ENCODE measurements at places on chromosomes 3 and 15.

DNA sequence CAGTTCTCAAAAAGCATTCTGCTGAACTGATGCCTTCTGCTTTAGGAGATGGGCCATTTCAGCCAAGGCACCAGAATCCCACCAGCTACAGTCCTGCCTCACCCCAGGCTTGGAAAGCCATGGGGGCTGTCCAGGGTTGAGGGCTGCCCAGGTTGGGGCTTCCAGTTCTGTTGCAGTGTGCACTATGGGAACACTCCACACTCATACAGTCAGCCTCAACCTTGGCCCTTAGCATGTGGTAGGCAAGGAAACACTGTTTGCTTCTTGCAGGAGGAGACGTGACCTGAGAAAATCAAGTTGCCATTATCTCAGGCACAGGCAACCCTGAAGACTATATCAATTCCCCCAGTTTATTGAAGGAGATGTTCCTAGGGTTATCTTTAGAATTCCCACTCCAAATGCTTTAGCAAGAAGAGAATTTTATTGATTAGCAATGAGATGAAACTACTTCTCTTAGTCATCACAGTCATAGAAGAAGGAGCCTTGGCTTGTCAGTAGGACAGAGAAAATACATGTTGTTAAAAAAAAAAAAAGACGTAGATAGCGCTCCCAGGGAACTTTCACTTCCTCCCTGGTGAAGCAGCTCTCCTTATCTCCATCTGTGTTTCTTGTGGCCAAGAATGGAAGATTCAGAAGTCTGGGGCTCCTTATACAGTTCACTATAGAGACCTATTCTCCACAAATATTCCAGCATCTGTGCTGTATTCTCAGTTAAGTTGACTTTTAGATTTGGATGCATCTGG lies 38.3 kb upstream of the IL12A start:
- DNase-seq, result no peak

DNA sequence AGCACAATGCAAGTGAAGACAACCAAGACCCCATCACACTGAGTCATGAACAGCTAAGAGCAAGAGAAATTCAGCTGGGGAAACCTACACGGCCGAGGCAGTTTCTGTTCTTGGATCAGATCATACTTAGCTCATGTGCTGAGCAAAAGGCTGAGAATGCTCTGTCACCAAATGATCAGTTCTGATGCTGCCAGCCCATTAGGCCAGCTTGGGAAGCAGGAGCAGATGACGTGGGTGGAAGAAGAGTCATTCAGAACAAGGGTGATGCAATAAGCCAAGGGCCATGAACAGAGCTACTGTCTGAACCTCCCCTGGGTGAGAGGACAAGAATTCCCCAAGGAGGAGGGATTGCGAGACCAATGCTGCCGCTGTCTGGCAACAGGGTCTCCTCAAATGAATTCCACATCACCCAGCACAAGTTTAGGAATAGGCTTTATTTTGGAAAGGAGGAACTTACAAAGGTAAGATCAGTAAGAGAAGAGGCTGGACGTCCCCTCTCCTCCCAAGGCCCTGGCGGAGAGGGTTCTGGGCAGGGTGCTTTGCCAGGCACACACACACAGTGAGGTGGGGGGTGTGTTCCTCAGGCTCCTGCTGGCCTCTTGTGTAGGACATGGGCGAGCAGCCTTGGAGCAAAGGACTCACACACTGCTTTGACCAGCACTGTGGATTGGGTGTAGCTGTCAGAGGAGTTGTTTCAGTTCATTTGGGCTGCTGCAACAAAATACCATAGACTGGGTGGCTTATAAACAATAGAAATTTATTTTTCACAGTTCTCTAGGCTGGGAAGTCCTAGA lies 65.6 kb upstream of the CTXND1 start:
- no peak for DNase-seq

DNA sequence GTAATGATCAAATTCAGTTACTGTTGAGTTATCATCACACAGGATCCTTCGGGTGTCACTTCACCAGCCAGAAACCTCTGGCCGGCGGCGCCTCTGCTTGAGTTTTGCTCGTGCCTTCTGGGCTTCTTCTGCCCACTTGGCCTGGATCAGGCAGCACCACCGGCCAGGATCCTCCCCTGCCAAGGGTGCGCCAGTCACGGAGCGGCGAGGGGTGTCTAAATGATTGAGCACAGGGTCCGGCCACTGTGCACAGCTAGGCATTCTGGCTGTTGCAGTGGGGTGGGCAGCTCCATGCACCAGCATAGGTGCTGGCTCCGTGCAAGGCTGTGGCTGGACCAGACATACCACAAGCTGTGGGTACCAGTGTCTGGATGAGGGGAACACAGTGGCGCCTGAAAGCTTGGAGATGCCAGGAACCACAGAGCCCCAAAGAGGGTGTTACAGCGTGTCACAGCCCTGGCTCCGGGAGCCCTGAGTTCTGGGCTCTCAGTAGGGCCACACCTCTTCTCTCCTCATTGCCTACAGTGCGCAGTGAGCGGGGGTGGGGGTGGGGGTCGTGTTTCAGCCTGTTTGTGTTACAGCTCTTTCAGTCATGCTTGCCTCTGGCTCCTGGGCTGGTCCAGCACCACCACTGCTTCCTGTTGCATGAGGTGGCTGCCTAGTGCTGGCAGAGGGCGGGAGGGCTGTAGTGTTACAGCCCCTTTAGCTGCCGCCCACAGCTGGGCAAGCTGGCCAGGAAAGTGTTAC lies 169.4 kb downstream of the FNDC3B start:
- no peak for DNase-seq

- DNase-seq, result no peak
These were observed 2.1 kb downstream of the UBE3A start for GRCh38 chr15:25436707-25437106.

DNA sequence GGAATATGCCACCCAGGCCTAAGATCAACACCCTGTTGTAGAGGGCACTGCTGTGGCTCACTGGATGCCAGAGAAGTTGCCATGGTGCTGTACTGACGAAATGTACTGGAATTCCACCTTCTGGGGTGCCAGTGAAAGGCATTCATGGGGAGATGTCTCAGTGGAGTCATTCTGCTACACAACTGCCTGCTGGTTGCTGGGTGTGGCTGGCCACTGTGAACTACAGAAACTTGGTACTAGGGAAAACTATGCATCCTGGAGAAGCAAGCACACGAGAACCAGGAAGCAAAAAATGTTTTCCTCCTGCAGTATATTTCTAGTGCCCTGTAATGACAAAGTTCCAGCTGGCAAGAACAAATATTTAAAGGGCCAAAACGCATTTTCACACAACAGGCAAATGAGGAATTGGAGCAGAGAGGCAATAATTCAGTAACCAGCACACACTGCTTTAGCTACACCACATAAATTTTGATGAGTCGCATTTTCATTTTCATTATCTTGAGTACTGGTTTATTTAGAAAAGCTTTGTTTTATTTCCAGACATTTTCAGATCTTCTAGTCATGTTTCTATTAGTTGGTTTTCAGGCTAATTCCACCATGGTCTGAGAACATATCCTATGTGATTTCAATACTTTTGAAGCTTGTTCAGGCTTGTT lies 18.3 kb upstream of the RFX7 start:
- no peak for DNase-seq

DNA sequence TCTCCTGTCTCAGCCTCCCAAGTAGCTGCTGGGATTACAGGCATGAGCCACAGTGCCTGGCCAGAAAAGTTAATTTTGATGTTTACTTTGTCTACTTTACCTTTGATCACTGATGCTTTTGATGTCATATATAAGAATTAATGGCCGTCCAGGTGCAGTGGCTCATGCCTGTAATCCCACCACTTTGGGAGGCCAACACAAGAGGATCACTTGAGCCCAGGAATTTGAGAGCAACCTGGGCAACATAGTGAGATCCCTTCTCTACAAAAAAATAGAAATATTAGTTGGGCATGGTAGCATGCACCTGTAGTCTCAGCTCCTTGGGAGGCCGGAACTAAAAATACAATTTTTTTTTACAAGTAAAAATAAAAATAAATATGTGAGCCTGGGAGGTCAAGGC lies 6.8 kb upstream of the INO80 start:
- no peak for DNase-seq

GRCh38 chr15:71571641-71572040 lies 238.7 kb upstream of the NR2E3 start:
- no peak for DNase-seq

GRCh38 chr3:122403489-122403888 lies 12.4 kb downstream of the WDR5B start:
- DNase-seq, result no peak

GRCh38 chr15:77251662-77252061 lies 168.2 kb downstream of the PEAK1 start:
- DNase-seq, result no peak

- DNase-seq, result no peak
These were observed 19.1 kb upstream of the B3GNT5 start for GRCh38 chr3:183233966-183234365.

- DNase-seq, result no peak
These were observed 68.0 kb downstream of the CRYBG3 start for GRCh38 chr3:97889814-97890213.

- DNase-seq, result no peak
These were observed 91.1 kb downstream of the OSBPL10 start for GRCh38 chr3:31890007-31890406.

- DNase-seq, result no peak
These were observed 1.8 kb upstream of the RPP25 start for GRCh38 chr15:74958320-74958907.

DNA sequence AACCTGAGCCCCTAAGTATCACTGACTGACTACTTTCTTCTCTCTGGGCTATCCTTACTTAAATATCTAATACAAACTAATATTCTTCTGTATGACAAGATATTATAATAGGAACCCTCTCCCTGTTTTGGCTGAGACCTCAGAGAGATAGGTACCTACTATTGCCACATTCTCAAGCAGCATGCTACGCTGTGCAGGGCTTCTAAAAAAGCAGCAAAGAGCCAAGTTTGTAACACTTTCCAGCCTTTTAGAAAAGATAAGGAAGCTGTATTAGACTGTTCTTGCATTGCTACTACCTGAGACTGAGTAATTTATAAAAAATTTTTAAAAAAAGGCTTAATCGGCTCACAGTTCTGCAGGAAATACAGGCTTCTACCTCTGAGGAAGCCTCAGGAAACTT lies 126.8 kb upstream of the ABI3BP start:
- no peak for DNase-seq

DNA sequence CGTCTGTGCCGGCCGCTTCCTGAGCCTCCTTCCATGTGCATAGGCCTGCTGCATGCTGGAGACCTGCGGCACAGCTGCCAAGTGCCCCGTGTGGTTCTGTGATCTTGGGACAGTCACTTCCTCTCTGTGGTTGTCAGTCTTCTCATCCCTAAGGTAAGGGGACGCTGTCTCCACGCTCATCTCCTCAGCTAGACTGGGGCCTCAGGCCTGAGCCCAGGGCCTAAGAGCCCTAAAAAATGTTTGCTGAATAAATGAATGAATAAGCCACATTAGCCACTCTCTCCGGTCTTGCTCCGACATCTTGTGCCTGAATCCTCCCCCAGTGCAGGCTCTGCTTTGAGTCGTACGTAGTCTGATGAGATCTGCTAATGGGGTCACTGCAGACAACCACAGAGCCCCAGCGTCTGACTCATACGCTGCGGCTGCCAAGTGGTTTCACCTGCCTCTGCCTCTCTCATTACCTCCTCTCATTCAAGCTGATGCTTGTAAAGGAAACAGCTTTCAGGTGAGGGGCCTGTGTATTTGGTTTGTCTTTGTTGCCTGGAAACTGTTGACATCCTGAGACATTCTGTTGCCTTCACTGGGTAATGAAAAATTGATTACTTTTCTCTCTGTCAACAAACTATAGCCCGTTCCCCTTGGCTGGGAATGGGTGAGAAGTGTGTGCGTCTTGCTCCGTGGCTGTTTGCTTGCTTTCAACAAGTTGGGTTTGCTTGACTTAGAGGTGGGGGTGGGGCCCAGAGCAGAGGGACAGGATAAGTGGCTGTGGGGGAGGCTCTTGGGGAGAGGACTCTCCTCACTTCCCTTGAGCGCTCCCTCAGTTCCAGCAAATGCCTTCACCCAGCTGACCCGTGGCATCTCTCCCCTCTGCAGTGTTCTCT lies 15.9 kb downstream of the RPLP1 start:
- no peak for DNase-seq

DNA sequence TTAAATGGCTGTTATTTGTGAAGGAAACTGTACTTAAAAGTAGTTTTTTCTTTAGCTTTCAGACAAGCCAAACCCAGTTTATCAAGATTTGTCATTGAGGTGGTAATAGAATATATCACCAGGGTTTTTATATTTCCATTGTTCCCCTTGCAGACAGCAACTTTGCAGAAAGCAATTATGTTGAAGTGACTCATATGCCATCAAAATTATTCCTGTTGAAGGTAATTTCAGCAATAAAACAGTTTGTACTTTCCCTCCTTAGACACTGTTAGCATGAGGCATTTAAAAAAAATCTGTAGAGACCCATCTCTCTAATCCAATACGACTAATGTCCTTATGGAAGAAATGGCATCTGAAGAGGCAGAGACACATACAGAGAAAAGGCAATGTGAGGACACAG lies 219.0 kb downstream of the NFKBIZ start:
- DNase-seq, result no peak

GRCh38 chr3:74463515-74463914 lies 150.9 kb downstream of the CNTN3 start:
- DNase-seq, result no peak

DNA sequence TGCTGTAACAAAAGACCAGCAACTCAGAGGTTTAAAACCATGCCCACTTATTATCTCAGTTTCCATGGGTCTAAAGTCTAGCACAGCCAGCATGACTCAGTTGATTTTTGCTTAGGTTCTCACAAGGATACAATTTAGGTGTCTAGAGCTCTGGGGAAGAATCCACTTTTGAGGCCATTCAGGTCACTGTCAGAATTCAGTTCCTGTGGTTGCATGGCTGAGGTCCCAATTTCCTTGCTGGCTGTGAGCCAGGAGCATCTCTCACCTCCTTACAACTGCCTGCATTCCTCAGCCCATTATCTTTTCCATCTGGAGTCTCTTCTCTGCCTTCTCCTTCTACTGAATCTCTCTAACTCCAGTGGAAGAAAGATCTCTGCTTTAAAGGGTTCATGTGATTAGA lies 240.5 kb upstream of the CFAP20DC start:
- DNase-seq, result no peak

DNA sequence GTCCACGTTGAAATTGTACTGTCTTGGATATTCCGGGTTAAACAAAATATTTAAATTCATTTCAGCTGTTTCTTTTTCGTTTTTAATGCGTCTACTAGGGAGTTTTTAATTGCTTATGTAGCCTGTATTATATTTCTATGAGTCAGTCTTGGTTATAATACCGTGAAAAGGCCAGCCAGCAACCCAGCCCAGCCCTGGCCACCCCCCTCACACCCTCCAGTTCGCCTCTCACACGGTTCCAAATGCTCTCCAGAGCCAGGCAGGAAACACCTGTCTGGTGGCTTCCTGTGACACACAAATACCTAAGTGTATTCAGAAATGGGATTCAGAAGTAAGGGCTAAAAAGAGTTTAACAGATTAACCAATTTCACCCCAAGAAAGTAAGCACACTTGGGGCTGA lies 4.4 kb downstream of the SH3BP5 start:
- no peak for DNase-seq

DNA sequence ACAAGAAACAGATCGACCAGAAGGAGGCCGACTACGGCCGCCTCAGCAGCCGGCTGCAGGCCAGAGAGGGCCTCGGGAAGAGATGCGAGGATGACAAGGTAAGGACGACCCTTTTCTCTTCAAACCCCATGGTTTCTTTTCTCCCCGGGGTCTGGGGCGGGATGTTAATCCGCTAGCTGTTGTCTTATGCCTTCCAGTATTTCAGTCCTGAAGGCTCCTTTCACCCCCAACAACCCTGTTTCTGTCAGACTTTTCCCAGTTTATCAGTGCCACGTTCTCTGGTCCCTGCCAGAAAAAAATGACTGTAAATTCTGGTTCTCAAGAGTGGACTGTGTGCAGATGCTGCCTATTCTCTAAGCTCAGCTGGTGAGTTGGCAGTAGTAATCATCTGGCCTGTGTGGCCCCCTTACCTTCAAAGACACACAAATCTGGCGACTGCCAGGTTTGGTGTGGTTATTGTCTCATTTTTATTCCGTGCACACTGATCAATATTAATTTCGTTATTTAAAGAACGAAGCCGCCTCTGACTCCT lies 806 bp downstream of the GOLM2 start:
- no peak for DNase-seq
